Ecto neural progenitor cell (in vitro differentiated cells): ENCODE measurements at places on chromosomes 7 and 10.

- no peak for DNase-seq
Measured at GRCh38 chr7:70595370-70595754, 536.6 kb upstream of the GALNT17 start.

DNA sequence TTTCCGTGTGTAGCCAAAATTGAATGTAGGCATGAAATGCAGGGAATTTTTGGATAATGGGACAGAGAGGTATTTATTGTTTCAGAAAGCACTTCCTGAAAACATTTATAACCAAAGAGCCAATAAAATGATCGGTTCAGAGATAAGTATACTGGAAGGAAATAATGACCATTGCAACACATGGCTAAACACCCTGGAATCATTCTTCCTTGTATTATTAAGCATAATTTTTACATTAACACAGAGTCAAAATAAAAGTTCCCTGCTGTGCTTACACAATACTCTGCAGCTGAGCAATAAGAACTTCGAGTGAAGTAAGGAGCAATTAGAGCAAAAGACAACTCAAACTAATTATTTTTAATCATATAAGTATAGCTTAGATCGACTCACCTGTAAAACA, 648.3 kb downstream of the TNS3 start:
- DNase-seq = no peak

- DNase-seq = no peak
Measured at GRCh38 chr7:134504660-134505164, 22.7 kb upstream of the AKR1B10 start.

DNA sequence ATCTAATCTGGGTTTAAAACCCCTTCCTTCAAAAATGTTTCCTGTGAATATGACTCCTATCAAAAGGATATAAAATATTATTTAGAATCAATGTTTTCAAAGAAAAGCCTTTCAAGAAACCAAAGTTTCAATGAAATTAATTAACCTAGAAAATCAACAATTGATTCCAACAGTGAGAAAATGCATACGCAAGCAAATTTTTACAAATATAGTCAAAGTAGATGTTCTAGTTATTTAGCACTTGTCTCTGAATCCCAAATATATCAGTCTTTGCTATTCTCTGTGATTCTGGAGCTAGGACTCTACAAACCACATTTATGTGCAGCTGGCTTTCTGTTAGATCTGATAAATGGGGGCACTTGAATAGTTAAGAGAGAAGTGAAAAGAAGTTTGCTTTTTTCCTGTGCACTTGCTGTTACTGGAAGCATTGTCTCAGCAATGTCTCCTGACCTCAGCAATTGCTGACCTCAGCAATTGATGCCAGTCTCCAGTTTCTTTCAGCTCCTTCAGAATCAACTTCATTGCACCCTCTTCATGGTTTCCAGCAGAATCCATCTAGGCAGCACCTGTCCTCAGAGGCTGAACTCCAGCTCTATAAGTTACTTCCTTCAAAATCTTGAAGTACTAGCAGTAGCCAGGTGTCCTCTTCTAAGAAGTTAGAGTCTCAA, 879.9 kb upstream of the LRRN3 start:
- no peak for DNase-seq

DNA sequence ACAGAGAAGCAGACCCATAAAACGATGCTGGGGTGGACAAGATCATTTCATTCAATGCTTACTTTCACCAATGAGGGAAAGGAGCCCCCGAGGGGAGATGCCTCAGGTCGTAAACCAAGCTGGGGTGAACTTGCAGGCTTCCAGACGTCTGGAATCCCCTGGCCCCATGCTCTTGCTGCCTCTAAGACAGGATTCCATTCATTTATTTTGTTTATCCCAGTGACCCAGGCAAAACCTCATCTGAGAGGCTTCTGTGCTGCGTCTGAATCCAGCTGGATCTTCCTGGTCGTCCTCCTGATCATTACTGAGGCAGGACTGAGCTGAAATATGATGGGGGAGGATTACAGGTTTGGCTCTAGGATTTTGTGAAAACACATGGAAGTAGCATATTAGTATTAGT, 182.9 kb downstream of the MYOF start:
- DNase-seq = no peak

DNA sequence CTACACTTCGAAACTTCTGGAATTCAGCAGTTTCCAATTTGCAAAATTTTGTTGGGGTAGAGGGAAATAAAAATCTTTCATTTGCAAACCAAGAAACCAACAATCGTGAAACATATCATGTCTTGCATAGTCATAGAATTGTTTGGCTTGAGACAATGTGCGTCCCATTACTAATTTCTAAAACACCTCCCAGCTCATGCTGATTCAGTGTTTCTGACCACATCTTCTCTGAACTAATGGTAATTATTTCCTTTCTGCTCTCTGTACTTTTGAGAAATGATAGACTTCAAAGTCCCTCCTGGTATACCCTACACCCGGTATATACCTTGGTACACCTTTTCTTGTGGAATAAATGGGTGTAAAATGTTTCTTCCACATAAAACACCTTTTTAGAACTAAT, 41.8 kb upstream of the TSPAN13 start:
- DNase-seq = no peak

- DNase-seq = no peak
Measured at GRCh38 chr7:105829681-105830322, 46.6 kb downstream of the ATXN7L1 start.

GRCh38 chr7:138355254-138355653, 104.8 kb upstream of the TRIM24 start:
- no peak for DNase-seq

DNA sequence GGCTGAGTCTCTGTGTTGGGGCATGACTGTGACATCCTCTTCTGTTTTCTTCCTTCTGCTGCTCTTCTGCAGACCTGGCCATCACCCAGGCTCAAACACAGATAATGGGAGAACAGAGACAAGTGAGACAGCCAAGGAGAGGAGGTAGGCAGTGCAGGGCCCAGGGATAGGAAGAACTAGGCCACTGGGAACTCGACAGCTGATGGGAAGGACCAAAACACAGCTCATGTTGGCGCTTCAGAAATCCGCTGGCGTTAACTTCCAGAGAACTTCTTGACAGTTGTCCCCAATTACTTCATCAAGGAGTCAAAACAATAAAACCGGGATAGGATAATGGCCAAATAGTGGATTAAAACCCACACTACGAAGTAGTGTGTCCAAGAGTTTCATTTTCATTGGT, 97.0 kb upstream of the PALS2 start:
- DNase-seq = no peak

DNA sequence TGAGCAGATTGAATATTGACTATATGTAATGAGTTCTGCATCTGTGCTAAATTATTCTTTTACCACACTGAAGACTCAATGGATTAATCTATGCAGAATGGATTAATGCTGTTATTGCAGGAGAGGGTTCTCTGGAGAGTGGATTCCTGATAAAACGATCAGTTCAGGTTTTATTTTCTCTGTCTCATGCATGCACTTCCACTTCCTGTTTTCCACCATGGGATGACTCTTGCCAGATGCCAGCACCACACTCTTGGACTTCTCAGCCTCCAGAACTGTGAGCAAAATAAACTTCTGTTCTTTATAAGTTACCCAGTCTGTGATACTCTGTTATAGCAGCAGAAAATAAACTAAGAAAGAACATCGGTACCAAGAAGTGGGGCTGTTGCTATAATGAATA, 207.5 kb downstream of the KCND2 start:
- no peak for DNase-seq

DNA sequence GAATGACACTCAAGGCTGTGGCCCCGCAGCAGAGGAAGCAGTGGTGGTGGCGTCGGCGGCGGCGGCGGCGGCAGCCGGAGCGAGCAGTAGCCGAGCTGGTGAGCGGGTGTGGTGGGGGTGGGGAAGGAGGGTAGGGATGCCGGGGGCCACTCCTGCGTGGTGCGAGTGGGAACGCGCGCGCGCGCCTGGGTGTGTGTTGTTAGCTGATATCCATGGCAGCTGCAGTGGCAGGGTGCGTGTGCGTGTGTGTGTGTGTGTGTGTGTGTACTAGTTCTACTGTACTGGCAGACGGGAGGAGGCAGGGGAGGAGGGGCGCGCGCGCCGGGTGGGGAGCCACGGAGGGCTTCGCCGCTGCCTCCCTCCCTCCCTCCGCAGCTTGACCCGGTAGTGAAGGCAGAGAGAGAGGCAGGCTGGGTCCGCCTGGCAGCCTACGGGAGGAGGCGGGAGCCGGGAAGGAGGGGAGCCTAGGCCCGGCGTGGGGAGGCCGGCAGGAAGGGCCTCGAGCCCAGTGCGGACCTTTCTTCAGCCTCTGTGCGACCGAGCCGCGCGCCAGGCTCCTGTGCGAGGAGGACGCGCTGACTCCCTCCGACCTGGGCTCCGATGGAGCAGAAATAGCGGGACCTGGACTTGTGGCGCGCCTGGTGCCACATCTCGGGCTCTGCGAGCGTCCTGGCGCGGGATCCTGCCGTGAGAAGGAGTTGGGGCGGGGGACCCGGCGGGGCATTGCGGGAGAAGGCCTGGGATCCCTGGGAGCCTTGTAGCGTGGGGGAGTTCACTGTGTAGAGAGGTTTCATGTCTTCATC, at the start of gene MAGI2:
MAGI2 (minus strand) TSS at position 110 of the 803 bp plus-strand sequence. CDS start 347 bp downstream, outside the sequence.
- peak; percentile 83 for DNase-seq

DNA sequence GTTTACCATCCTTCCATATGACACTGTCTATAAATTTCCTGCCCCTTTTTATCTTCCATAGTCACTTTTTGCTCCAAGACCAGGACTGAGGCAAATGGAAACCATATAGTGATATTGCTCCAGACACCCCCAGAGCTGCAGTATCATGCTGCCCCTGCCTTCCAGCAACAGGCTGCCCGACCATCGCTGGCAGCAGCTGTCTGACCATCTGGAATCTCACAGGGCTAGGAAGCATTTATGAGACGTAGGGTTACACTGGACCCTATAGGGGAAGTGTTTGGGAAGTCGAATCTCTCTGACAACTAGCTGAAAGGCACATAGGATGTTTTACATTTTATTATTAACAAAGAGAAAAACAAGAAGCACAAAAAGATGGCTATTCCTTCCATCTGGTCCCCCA, 19.4 kb downstream of the ENO4 start:
- no peak for DNase-seq

- no peak for DNase-seq
Measured at GRCh38 chr7:36957620-36958019, 233.3 kb upstream of the AOAH start.

- no peak for DNase-seq
Measured at GRCh38 chr7:25503306-25503705, 275.0 kb upstream of the NPVF start.

DNA sequence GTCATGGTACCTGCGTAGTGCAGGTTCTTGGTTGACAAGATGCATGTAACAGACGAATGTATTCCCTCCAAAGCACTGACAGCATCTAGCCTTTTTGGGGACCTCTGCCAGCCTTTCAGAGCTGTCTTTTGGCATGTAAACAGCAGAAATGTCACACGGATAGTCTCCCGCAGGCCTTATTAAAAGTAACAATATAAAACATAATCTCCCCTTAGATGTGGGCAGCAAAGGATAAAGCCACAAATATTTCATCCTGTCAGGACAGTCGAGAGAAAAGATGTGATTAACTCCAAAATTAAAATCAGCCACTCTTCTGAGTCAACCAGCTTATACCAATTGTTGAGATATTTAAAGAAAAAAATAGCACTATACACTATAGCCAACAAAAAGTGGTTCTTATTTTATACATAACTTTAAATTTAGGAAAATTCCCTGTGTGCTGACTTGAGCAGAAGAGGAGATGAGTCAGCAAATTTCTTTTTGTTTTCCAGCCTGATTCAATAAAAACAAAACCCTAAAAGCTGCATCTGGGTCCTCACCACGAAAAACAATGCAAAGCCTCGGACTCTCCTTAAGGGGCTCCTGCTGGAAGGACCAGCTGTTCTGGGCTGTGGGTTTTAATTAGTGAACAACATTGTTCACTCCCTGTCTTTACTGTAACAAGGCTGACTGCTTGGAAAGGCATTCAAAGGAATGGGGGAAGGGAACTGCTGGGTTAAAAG, 240.2 kb downstream of the ADAM12 start:
- no peak for DNase-seq

DNA sequence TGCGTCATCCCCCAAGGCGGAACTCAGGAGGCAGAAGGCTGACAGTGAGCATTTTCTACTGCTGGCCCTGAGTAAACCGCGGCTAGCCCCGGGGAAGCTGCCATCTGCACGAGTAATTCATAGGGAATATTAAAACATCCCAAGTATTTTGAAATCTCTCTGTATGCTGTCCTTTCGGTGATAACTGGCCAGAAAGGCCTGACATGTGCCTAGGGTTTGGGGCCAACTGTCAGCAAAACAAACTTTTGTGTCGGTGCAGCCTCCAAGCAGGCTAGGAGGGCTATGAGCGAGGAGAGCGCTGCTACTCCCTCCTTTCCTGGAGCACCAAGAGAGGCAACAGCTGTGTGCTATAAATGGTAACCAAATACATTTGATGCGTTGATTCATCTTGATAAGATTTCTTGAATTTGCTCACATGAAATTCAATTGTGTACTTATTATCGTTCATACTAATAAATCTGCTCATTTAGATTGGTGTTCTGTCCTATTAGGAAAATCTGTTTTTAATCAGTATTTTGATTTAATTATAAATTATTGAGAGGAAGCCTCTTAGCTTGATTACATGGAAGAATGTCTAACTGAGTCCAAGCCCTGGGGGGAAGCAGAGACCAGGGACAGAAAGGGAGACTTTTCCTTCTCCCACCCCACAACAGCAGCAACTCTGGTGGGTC, 124.4 kb upstream of the NPS start:
- DNase-seq = no peak

- no peak for DNase-seq
Measured at GRCh38 chr10:26555719-26556368, 117.7 kb downstream of the APBB1IP start.

GRCh38 chr7:127710635-127711034, 58.6 kb downstream of the SND1 start:
- DNase-seq = no peak

DNA sequence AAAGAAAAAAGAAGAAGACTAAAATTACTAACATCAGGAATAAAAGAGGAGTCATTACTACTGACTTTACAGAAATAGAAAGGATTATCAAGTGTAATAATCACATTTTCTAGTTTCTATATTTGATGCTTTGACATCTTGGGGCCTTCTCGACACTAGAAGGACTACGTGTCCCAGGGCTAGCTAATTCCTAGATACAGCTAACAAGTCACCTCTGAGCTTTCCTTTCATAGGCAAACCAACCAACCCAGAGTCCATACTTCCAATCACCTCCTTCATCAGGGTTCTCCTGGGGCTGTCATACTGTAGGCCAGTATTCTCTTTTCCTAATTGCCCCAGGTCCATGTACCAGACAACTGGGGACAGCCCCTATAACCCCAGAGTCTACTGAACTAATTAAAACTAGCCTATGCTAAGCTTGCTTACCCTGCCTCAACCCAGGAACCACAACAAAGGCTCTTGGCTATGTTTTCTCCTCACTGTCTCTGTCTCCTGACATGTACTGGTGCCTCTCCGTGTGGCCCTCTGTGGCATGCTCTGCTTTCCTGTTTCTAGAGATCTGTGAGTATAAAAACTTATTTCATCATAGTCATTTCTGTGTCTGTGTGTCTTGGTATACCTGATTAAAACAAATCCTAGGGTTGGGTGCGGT, 6.7 kb upstream of the PARP12 start:
- DNase-seq = no peak
